ENCODE measurements at places on chromosomes 16 and 17.
A peak's percentile ranks its signal among the peaks of the same experiment; 100 is the strongest.

DNA sequence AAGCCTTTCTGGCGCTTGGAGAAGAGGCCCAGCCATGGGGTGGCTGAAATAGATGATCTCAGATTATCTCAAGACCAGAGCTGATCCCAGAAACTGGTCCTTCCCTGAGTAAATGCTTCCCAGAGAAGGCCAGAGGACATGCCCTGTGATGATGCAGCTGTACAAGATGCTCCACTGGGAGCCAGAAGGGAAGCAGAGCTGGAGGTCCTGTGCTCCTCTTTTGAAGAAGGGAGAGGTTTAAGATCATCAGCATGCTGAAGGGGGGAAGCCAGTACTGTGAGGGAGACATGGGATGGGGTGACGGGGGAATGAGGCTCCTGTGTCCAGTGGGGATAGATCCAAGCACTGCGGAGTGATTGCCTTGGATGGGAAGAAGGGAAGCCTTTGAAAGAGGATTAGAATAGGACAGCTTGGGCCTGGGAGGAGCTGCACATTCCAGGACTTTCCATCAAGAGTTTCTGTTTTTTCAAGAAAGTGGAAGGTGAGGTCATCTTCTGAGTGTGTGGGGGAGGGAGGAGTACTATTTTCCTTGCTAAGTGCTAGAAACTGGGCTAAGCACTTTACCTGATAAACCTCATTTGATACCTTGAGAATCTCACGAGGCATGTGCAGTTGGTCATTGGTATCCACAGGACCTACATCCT, 16.4 kb upstream of the ALOX15B start:
- no peak for DNase-seq

DNA sequence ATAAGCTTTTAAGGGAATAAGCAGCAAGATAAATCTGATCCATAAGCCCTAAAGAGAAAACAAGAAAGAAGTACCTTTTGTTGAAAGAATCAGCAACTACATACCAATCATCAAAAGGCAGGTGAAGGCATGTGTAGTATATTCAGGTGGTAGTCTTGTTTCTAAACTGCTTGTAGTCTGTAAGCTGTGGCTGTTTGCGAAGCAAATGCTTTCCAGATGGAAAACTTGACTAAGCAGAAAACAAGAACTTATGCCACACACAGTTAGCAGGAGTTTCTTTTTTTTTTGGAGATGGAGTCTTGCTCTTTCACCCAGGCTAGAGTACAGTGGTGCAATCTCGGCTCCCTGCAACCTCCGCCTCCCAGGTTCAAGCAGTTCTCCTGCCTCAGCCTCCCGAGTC, 5.7 kb downstream of the CBX1 start:
- DNase-seq: no peak

- DNase-seq: no peak
Measured at GRCh38 chr17:17556671-17557070, 34.8 kb downstream of the PEMT start.

DNA sequence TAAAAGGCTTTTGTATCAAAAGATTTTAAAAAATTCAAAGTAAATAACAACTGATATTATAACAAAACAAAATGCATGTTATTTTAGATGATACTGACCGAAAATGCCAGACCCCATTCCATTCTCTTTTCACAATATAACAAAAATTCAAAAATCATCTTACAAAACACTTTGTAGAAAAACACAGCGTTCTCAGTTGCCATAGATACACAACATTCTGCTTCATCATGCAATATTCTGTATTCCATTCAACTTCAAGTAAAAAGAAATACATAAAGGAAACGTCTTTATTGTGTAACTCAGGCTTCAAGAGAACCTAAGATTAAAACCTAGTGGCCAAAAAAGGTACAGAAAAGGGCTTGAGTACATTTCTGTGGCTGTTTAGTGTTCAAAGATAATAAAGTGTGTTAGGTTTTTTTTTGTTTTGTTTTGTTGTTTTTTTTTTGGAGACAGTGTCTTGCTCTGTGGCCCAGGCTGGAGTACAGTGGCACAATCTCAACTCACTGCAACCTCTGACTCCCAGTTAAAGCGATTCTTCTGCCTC, 250.5 kb downstream of the CEP112 start:
- DNase-seq: no peak

DNA sequence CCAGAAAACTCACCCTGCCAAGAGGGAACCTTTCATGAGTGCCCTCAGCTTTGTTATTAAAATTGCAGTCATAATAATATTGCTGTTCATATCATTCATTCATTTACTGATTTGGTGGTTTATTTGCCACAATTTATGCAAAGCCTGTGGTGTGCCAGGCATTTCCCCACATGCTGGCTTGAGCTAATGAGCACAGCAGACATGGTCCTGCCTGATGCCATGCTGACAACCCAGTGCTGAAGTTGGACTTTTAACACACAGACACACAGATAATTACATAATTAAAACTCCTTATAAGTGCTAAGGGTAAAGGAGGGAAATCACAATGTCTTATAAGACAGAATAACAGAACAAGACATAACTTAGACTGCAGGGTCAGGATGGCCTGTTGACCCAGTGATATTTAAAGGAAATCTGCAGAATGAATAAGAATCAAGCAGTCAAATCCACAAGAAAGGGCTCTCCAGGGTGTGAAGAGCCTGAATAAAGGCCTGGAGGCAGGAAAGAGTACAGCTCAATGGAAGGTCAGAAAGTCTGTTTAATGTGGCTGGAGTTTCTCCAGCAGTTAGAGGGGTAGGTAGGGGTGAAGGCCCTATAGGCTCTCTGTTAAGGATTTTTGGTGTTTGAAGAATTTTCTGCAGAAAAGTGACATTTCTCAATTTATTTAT, 196.9 kb upstream of the CDH11 start:
- DNase-seq: no peak

- DNase-seq: peak; percentile 13
Measured at GRCh38 chr16:46830417-46830901, 521 bp downstream of the C16orf87 start.

GRCh38 chr17:57889892-57890856, 40.3 kb upstream of the MRPS23 start:
- DNase-seq: no peak

GRCh38 chr17:49576917-49577649, 1.4 kb downstream of the NXPH3 start:
- no peak for DNase-seq

- DNase-seq: no peak
Measured at GRCh38 chr16:11347831-11348230, 2.6 kb downstream of the RMI2 start.

DNA sequence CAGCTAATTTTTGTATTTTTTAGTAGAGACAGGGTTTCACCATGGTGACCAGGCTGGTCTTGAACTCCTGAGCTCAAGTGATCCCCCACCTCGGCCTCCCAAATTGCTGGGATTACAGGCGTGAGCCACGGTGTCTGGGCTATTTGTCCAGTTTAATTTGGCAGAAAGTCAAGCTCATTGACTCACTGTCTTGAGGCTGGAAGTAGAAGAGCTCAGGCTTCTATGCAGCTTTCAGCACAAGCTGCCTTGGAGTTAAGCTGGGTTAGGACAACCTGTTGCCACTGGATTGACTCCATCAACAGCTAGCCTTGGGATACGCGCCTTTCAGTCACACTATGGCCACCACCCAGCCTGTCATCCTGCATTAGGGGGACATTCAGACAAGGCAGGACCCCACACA, 76.2 kb upstream of the DNAH17 start:
- DNase-seq: no peak

DNA sequence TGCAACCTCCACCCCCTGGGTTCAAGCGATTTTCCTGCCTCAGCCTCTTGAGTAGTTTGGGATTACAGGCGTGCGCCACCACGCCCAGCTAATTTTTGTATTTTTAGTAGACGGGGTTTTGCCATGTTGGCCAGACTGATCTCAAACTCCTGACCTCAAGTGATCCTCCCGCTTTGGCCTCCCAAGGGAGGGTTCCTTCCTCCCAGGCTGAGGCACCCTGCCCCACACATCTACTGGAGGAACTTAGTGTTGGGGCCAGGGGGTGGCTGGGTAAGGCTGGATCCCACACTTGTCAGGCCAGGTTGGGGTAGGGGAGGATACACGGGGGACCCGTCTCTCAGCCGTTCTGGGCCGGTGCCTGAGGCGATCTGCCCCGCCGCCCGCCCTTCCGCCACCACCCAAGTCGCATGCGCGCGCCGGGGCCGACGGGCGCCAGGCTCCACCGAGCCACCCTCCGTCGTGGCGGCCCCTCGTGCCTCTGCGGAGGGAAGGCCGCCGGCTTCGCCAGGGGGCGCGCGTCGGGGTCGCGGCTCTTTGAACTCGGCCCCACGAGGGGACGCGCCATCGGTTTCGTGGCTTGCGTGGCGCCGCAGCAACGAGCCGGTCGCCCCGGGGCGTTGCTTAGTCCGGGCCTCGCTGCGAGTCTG, 15.9 kb downstream of the GRB7 start:
- no peak for DNase-seq

GRCh38 chr16:74759564-74759963, 15.1 kb downstream of the FA2H start:
- DNase-seq: no peak

- DNase-seq: no peak
Measured at GRCh38 chr17:34527136-34527907, 52.1 kb upstream of the TMEM132E start.

DNA sequence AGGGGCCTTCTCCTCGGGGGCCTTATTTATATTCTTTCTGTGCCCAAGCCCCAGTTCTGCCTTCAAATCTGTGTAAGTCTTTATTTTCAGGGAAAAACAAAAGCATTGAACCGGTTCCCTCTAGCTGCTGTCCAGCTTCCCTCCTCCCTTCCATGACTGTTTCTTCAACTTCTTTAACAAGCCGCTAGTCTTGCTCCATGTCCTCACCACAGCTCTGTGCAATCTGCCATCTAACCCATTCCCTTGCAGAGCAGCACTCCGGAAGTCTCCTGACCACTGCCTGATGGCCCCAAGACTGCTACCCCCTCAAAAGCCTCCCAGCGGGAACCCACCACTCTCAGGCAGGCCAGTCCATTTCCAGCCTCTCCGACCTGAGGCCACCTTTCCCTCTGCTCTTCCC, 16.9 kb downstream of the EMC8 start:
- no peak for DNase-seq

GRCh38 chr16:64627288-64627687, 494.6 kb downstream of the CDH11 start:
- no peak for DNase-seq

DNA sequence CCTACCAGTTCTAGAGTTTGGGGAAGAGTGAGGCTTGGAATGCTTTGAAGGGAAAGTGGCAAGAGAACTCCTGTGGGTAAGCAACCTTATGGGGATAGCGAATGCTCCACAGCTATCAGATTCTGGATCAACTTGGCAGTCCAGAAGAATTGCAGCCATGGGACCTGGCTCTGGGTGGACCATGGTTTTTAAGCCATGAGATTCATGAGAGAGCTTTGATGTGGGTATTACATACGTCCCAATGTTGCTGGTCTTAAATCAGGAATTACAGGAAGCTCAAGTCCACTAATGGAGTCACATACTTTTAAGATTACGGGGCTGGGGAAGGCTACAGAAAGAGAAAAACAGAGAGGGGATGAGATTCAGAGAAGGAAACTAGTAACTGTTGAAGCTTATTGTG, 142.5 kb upstream of the ELAC2 start:
- DNase-seq: no peak

DNA sequence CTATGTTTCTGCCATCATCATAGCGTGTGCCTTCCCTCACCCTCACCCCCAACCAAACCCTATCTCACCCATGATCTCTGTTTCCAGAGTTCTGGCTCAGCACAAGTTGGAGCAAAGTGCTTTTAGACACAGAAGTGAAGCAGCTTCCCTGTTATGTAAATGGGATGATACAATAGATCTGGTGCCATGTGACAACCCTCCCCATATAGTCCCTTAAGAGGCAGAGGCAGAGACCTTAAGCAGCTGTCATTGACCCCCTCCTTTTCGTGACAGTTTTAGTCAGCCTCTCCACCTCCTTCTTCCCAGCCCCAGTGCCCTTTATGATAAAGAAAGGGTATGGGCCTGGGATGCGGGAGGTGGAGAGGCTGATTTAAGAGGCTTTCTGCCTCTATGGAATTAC, 40.3 kb upstream of the MED13 start:
- no peak for DNase-seq

DNA sequence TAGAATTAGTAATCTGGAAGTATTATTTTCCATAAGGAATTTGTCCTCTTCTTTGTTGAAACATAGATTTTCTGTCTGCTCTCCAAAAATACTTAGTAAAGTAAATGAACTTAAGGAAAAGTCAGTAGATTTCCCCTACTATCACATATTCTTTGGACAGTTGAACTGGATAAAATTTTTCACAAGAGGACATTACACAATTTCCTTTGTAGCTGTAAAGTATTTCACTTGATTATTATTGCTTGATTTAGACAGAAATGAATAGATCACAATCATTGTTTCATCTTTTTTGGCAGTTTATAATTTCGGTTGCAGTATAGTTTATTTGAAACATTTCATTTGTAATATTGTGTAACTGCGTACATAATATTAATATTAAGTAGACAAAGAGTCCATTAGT, 12.5 kb downstream of the CYB5B start:
- DNase-seq: no peak

GRCh38 chr17:50471009-50471905, 2.6 kb upstream of the CHAD start:
- DNase-seq: no peak

GRCh38 chr17:68455901-68456338, 1.4 kb downstream of the WIPI1 start:
- DNase-seq: no peak

DNA sequence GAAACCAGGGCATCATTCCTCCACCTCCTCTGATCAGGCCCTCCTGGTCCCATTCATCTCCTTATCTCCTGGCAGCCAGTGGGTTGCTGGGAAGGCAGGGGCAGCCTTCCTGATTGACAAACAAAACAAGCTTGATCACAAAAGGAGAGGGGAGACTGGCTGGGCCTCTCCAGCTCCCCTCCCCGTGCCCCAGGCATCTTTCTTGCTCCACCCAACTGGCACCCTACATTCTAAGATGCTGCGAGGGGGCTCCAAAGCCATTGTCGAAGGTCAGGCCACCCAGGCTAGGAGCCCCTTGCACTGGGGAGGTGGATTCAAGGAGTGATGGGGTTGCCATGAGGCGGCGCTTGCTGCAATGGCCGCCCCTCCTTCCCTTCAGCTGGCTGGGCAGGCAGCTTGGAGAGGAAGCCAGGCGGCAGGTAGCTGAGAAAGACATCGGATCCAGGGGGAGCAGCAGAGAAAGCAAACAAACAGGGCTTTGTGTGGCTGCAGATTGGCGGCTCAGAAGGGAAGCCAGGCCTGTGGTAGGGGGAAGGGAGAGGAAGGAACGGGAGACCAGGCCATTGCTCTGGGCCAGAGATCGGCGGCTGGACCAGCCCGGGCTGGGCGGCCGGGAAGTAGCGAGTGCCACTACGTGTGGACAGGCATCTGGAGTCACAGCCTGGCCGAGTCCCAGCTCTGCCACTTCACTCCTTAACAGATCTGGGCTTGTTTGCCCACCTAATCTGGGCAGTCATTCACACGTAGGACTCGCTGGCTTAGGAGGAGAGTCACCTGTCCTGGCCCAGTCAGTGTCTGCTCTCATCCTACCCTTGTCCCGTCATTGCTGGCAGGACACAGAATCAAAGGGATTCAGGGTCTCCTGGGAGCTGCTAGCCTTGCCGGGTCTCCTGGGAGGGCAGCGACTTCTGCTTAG, 12.3 kb downstream of the RAI1 start:
- no peak for DNase-seq

All from activated CD4-positive, alpha-beta T cell treated with anti-CD3 and anti-CD28 coated beads, Interleukin-2, amount 50 U/mL, for 16 hours (primary cell).